ENCODE measurements at places on chromosomes 4 and X. TPM values are rescaled to one million over a fixed set of nuclear protein-coding genes. Genes with fewer than 3 reads are reported as not detected.

DNA sequence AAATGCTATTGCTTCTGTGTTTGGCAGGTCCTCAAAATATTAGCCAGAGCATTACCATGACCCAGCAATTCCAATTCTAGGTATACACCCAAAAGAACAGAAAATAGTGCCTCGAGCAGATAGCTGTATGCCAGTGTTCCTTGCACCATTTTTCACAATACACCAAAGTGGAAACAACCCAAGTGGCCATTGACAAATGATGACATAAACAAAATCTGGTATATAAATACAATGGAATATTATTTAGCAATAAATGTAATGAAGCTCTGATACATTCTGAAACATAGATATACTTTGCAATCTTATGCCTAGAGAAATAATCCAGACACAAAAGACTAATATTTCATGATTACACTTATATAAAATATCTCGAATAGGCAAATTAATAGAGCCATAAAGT, 451.8 kb upstream of the PCDH7 start:
- DNase-seq, result no peak

The ZBED1 gene
- total RNA-seq, result 37.2 TPM

The TMEM47 gene
- 24.5 TPM for total RNA-seq

The CHRDL1 gene
- 248 TPM for total RNA-seq

Data from mesenteric fat pad (tissue), 1 donor.